Activated CD8-positive, alpha-beta memory T cell treated with anti-CD3 and anti-CD28 coated beads for 1 hour (primary cell): ENCODE measurements at places on chromosomes 13 and 19.

GRCh38 chr19:31602548-31602947 lies 253.3 kb upstream of the TSHZ3 start:
- no peak for DNase-seq

GRCh38 chr19:39385629-39386411 lies 5.1 kb downstream of the PAF1 start:
- no peak for DNase-seq

DNA sequence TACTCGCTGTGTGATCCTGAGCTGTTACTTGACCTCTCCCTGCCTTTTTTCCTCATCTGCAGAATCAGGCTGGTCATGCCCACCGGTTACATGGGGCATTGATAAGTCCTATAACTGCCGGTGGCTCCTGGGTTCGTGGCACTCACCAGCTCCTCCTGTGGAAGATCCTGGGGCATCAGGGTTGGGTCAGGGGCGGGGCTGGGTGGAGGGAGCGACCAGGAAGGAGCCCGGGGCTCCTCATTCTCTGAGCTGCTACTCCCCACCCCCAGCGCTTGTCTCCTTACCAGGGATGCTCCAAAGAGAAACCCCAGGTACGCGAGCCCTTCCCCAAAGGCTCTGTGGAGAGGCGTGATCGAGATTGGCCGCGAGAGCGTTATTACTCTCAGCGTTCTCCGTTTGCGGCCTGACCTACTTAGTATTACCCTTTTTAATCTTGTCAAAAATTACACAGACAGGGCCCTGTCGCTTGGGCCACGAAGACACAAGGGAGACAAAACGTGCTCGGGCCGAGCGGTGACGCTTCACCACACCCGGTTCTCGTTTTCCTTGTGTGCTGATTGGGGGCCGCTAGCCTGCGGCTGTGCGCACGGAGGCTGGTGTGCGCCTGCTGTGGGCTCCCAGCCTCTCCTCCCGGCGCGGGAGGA lies 10.7 kb downstream of the HDGFL2 start:
- no peak for DNase-seq

DNA sequence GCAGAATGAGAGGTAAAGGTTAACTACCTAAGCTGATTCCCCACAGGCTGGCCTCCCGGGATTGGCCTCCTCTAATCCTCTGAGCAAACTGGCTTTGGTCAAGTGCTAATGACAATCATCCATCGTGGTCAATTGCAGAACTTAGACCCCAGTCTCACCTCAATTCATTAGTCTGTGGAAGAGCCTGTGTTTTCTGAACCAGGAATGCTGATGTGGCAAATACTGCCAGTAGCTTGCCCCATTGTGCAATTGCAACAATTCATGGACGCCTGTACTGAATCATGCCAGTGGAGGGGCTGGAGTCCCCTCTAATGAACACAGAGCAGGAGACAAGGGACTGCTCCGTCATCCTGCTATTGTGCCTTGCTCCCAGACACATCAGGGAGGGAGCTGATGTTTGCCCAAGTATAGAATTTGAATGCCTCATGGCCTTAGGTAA lies 1256.5 kb downstream of the EFNB2 start:
- no peak for DNase-seq

DNA sequence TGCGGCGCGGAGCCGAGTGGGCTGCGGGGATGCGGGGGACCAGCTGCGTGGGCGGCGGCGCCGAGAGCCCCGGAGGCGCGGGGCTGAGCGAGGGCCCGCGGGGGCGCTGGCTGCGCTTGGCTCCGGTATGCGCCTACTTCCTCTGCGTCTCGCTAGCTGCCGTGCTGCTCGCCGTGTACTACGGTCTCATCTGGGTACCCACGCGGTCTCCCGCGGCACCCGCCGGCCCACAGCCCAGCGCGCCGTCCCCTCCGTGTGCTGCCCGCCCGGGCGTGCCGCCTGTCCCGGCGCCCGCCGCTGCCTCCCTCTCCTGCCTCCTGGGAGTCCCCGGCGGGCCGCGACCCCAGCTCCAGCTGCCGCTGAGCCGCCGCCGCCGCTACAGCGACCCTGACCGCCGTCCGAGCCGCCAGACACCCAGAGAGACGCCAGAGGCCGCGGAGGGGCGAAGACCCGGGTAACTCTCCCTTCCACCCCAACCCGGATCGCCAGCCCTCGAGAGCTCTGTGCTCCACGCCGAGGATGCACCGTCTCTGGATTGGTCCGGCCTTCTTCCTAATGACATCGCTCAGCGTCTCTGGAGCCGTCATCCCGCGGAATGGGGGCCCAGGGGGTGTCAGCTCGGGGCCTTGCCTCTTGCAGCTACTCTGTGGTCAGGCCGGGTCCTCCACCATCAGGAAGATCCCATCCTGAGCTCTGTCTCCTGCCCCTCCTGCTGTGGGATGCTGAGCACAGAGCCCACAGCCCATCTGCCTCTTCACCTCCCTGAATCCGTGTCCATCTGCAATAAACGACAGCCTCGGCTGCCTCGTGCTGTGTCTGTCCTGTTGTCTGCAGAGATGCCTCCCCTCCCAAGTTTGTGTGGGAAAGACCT lies 441 bp downstream of the INAFM1 start:
- no peak for DNase-seq

GRCh38 chr19:30781047-30781446 lies 408.9 kb downstream of the ZNF536 start:
- no peak for DNase-seq

DNA sequence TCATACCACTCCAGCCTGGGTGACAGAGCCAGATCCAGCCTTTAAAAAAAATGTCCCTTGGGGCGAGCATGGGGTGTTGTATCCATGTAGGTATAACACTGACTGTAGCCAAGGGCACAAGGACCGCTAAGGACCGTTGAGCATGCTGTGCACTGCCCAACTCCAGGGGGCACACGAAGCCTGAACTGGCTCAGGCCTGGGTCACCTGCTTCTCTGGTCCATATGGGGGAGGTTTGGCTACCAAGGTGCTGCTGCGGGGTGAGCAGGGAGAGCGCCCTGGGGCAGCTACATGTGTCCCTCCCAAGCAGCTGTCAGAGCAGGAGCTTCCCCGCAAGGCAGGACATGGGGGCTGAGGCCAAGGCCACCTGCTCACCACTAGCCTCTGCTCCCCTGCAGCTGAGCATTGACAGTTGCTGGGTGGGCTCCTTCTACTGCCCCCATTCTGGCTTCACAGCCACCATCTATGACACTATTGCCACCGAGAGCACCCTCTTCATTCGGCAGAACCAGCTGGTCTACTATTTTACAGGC lies 16.3 kb downstream of the CATSPERG start:
- no peak for DNase-seq

- DNase-seq, result no peak
Measured at GRCh38 chr13:109593230-109593629, 193.2 kb downstream of the IRS2 start.

DNA sequence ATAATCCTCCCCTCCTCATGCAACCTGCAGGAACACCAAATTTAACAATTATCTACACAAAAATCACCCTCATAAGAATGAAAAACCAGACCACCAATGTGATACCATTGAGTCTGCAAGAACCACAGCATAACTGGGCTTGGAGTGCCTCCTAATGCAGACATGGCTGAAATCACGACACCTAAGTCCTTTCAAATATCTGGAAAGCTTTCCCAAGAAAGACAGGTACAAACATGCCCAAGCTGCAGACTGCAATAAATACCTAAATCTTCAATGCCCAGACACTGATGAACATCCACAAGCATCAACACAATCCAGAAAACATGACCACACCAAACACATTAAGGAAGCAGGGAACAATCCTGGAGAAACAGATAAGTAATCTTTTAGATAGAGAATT lies 417.1 kb downstream of the LMO7 start:
- DNase-seq, result no peak

DNA sequence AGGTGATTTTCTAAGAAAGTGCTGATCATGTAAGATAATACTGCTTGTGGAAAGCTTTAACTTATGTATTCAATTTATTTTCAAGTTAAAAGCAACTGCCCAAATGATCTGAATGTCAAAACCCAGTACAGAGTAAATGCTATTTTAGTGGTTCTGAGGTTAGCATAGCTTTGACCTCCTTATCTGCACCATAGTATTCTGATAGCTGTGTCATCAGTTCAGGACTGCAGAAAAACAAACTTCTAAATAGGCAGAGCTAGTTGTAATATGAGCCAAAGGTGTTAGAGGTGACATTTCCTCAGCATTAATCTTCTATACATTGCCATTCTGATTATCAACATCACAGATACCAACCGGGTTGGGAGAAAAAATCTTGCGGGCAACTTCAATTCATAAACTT lies 758.7 kb downstream of the SLITRK5 start:
- no peak for DNase-seq

- peak; percentile 49 for DNase-seq
Measured at GRCh38 chr19:47707135-47707925, 5.9 kb upstream of the EHD2 start.

DNA sequence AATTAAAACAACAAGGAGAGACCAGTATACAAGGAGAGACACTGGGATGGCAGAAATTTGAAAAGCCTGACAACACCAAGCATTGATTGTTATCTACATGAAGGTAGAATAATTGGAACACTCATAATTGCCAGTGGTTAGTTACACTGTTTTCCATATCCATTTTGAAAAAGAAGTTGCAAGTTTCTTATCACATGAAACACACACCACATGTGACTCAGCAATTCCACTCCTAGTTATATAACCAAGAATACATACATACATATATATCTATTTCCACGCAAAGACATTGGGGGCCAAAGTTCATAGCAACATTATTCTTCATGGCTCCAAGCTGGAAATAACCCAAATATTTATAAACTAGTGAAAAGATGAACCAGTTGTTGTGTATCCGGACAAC lies 15.2 kb upstream of the PABPC3 start:
- no peak for DNase-seq

DNA sequence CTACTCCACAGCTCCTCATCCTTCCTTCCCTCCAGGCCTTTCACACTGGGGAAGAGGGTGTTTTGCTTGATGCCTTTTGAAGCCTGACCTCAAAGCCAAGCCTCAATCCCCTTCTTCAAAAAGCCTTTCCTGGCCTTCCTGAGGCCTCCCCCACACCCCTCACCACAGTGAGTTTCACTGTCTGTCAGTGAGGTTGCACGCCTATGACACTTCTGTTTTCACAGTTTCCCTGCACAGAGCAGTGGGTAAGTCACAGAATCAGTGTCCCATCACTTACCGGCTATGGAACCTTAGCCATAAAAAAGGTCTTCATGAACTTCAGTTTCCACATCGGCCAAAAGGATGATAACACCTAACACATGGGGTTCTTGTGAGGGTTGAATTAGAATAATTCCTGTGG lies 371.4 kb downstream of the UQCRFS1 start:
- DNase-seq, result no peak

GRCh38 chr13:110812869-110813645 lies 99.6 kb downstream of the ING1 start:
- no peak for DNase-seq

DNA sequence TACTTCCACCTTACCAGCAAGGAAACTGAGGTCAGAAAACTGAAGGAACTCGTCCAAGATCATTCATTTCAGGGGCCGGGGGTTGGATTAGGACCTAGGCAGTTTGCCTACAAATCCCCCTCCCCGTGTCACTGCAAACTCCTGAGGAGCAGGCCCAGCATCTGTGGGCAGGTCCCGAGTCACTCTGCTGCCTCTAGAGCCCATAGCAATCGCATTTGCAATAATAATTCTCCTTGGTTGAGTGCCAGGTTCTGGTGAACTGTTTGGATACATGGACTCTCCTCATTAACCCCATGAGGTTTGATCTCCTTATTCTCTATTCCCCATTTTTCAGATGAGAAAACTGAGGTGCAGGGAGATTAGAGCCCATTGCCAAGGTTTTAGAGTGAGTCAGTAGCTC lies 903 bp downstream of the PIN1 start:
- DNase-seq, result no peak

GRCh38 chr13:31431722-31432137 lies 232.0 kb downstream of the B3GLCT start:
- peak; percentile 5 for DNase-seq

GRCh38 chr19:13098277-13099072 lies 4.2 kb downstream of the LYL1 start:
- DNase-seq, result no peak

GRCh38 chr13:91052876-91053275 lies 294.6 kb upstream of the MIR17HG start:
- DNase-seq, result no peak

DNA sequence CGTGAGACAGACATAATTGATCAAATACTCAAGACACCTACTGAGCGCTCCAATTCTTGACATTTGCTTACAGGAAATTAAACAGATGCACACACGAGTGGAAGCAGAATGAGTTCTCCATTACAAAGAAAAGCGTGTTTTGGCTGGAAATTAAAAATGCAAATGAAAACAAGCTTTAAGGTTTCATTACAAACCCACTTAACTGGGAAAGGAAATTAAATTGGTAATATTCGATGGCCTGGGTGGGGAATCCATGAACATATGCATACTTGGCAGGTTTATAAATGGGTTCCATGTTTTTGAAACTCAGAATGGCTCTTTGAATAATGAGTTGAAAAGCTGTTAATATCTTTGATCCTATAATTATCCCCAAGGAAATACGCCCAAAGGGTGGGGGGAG lies 178.0 kb downstream of the IER2 start:
- DNase-seq, result no peak

GRCh38 chr19:55648585-55649267 lies 714 bp downstream of the CCDC106 start:
- DNase-seq, result no peak

DNA sequence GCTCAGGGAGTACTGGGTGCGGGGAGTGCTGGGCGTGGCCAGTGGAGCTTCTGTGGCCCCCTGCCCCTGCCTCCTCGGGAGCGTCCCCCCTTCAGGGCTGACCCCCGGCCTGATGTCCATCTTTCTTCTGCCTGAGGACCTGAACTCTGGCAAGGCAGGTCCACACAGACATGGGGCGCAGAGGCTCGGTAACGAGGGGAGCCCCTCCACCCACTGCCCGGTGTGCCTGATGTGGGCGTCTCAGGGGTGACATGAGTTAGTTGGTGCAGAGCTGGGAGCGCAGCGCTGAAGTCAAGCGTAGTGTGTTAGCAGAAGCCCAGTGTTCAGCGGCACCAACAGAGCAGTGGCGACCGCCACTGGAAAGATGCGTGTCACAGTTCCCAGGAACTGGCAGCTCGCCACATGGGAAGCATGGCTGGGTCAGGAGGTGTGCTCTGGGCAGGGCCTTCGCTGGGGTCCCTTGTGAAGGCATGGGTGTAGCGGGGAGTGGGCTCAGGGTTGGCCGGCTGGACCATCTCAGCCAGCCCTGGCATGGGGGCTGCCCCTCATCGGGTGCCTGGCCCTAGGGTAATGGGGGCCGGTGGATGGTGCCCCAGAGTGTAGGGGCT lies 11.5 kb downstream of the THOP1 start:
- no peak for DNase-seq

DNA sequence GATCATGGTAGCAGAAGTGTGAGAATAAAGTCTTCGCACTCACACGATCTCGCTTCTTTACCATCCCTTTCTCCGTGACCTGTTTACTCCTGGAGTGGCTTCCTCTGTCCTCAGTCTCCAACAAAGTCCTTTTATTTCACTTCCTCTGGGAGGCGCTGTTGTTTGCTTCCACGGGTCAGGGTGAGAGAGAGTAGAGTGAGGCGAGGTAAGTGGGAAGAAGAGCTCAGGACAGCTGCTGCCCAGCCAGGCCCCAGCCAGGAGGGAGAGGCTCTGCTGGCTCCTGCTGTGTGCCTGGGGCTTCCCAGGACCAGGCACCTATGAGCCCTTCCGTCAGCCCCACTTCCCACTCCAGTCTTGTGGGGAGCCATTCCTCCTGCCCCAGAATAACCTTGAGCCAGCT lies 242.1 kb downstream of the FGF9 start:
- DNase-seq, result no peak
